ENCODE measurements at places on chromosomes 7 and 10.

DNA sequence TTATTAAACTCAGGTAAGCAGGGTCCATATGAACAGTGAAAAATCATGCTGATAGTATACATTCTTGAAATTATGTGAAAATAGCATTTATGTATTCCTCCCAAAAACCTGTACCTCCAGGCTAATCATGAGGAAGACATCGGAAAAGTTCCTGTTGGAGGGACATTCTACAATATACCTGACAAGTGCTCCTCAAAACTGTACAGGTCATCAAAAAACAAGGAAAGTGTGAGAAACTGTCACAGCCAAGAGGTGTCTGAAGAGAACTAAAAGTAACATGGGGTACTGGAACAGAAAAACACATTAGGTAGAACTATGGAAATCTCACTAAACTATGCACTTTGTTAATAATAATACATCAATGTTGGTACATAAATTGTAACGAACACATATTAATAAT is 326.7 kb downstream of the CRPPA start:
- no peak for DNase-seq

GRCh38 chr7:92834507-92835260 is 1.7 kb downstream of the CDK6 start:
- DNase-seq: no peak

DNA sequence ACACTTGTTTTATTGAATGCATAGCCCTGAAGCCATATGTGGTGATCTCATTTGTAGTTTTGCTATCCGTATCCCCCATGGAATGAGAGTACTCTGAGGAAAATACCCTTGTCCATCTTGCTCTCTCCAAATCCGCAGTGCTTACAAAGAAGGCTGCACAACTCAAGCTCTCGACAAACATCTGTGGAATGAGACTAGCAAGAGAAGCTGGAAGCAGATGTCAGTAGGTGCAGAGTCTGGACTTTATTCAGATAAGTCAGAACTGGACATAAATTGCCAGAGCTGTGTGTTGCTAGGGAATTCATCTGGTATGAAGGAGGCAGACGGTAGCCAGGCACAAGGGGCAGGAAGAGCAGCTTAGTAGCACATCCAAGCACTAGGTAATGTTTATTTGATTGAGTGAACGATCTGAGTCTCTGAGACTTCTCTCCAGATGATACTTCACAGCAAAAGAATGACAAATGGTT is 1046.2 kb downstream of the XPNPEP1 start:
- DNase-seq: no peak

- peak; percentile 20 for DNase-seq
These were observed 248.9 kb downstream of the COBL start for GRCh38 chr7:51067757-51068156.

- no peak for DNase-seq
These were observed 91.0 kb upstream of the COL1A2 start for GRCh38 chr7:94303695-94304094.

DNA sequence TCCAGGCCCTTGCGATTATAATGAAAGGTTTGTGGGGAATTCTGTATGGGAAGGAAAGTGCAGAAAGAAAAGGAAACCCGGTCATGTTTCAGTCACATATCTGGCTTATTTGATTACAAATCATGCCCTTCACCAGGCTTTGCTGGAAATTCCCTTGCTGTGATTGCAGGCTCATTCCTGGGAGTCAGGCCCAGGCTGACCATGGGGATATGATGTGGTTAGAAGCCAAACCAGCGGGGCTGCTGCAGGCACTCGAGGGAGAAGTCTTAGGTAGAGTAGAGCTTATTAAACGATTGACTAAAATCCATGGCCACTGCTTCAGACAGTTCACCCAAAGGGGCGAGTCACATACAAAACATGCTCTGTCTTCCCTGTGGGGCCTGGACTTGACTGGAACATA is 16.2 kb downstream of the PKD1L1 start:
- DNase-seq: no peak

- DNase-seq: no peak
These were observed 102.1 kb upstream of the PDGFA start for GRCh38 chr7:621572-622285.

- DNase-seq: no peak
These were observed 15.6 kb upstream of the ADO start for GRCh38 chr10:62788861-62789467.

DNA sequence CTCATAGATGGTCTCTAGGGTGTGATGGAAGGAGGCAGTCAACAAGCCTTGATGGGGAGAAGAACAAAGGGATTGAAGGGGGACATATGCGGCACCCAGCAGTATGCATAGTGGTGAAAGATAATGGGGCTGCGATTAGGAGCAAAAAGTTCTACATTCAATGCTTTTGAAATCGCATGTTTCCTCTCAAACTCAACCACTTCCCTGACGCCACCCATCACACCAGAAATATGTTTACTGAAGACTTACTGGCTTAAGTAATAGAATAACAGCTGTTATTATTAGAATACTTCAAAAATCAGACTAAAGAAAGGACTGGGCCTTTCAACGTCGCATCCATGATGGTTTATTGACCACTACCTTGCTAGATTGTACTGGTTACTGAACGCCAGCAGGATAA is 31.5 kb downstream of the MKRN1 start:
- DNase-seq: no peak

- DNase-seq: no peak
These were observed 37.5 kb upstream of the PFKFB3 start for GRCh38 chr10:6165221-6165725.

- no peak for DNase-seq
These were observed 799 bp downstream of the VAX1 start for GRCh38 chr10:117137031-117137910.

GRCh38 chr7:98997846-98998245 is 119.5 kb downstream of the TRRAP start:
- no peak for DNase-seq

GRCh38 chr10:118672766-118673715 is 77.6 kb upstream of the PRLHR start:
- no peak for DNase-seq

DNA sequence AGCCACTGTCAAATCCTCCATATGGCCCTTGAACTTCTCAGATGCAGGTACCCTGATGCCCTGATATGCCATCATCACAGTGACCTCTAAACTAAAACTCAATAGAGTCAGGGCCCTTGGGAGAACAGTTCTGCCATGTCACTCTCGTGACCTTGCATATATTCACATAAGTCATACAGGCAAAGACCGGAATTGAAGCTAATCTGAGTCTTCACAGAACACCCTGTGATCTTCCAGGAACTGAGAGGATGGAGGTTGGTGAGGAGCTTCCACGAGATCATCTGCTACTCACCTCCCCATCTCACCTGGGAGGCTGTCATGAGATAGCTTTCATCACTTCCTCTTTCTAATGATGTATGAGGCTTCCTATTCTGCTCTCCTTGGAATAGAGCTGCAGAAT is 228.7 kb upstream of the CCDC6 start:
- DNase-seq: no peak

DNA sequence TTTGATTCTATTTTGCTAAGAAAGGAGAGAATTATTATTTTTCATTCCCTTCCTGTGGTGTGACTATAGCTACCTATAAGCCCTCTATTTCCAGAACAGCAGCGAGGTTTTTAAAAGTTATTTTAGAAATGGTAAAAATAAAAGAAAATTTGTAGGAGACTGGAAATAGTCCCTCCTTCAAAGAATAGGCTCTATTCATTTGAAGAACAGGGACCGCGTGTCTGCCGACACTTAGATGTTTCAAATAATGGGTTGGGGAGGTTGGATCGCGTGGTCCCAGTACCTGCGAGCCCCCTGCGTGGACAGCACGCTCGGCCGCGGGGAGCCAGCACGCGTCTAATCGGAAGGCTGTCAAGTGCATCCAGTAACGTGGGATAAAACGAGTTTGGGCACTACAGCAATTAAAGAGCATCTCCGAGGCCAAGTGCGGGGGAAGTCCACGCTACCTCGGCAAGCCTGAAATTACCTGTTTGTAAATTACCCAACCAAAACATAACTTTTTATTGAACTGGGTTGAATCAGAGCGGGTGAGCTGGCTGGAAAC is 1.0 kb downstream of the CACNA2D1 start:
- DNase-seq: no peak

DNA sequence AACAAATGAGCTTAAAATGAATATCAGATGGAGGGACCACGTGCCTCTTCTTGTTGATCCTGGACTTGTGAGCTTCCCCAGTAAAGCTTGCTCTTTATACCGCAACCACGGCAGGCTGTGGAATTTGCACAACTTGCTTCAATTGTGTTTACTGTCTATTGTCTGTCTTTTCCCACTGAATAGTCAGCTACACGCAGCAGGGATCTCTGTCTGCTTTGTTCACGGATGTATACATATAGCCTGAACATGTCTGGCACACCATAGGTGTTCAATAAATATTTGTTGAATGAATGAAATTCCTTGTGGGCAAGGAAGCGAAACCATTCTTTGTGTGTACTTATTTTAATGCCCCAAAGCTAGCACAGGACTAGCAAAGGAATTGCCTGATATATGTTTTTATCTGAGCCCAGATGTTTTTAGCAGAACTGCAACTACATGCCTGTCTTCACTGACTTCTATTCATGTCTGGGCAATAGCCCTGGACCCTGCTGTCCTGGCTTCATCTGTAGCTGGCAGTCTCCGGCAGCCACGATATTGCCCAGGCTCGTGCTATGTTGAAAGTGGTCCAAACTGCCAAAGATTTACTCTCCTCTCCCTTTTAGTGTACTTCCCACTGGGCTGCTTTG is 29.9 kb upstream of the IFRD1 start:
- DNase-seq: no peak

GRCh38 chr10:77214799-77215198 is 422.8 kb downstream of the KCNMA1 start:
- no peak for DNase-seq

DNA sequence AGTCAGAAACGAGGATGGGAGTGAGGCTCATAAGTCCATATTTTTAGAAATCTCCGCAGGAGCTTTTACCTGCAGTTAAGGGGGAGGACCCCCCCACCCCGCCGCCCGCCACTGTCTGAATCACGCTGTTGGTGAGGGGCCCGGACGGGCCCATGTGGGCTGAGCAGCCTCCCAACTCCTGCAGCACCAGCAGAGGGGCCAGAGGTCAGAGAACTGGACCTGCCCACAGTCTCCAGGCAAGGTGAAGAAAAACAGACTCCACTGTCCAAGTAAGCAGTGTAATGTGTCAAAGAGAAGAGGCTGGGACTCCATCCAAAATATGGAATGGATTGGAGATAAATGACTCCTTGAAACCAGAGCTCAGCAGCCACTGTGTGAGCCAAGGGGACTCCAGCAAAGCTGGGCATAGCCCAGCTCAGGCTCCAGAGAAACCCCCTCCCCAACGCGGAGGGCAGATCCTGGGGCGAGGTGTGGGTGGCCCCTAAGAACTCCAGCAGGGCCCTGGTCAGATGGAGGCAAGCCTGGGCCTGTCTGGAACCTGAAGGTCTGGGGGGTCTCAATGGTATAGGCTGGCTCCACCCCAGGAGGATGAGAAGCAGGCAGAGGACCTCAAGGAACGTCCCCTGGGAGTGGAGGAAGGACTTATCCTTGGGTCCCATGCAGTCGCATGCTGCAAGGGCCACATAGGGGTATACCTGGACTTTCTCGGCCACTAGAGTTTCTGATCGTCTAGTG is 128.5 kb upstream of the TNS3 start:
- no peak for DNase-seq

DNA sequence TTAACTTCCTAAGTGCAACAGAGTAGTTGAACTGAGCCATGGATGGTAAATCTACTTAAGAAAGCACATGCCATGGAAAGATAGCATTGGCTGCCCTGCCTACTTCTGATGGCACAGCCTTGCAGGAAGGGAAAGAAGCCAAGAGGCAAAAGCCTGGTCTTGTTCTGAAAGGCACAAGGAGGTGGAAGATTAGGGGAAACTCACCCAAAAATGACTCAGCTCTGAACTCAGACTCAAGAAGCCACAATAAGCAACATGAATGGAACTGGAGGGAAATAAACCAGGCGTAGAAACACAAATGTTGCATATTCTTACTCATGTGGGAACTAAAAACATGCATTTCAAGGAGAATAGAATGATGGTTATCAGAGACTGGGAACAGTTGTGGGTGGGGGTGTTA is 20.8 kb upstream of the ALOX5 start:
- DNase-seq: no peak

DNA sequence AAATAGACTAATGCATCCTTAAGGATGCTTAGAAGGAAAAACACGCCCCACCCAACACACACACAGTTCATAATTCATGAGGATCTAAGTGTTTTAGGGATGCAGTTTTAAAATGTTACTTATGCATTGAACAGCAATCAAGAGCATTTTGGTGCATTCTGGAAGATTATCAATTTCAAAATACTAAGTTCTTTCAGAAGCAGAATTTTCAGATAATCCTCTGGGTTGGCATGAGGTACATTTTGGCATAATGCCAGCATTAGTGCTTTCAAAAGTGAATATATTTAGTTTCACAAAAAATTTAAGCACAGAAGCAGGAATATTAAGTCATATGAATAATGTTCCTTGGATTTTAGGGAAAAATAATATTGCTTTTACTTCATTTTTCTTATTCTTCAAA is 937.1 kb downstream of the REEP3 start:
- no peak for DNase-seq

- no peak for DNase-seq
These were observed 80.4 kb downstream of the CUBN start for GRCh38 chr10:17049195-17049594.

- no peak for DNase-seq
These were observed 57.7 kb upstream of the DNAJB6 start for GRCh38 chr7:157278791-157279724.

DNA sequence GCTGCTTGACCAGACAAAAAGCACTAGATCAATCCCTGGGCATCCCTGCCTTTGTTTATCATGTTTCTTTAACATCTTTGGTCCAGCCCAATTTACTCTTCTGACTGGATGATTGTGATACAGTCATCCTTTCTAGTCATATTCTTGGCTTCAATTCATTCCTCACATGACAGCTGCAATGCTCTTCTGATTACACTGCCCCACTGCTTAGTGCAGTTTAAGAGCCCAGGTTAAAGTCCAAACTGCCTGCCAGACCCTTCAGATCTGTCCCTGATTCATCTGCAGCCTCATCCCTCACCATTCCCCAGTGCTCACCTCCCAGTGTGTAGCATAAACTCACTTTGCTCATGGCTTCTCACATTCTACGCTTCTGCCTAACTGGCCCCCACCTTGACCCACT is 383.8 kb downstream of the TNS3 start:
- DNase-seq: no peak

DNA sequence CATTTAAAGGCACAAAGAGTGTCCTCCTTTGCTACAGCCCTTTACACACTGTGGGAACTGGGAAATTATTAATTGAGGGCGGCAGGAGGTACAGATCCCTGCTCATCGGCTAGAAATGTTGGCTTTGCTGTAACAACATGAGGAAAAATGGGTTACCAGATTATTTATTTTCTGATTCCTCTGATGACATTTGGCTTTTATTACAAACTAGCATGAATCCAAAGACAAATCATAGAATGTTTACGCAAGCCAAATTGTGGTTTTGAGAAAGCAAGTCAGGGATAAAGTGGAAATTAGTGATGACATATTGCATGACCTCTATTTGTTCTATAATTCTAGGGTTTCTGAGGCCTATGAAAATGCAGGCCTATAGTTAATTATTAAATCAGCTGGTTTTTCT is 126.1 kb upstream of the TMEM196 start:
- DNase-seq: no peak

Measured in stimulated activated CD8-positive, alpha-beta memory T cell treated with anti-CD3 and anti-CD28 coated beads, Interleukin-2, amount 100 ng/mL, for 48 hours (primary cell).